NCI-H446 treated with DMSO at 0.1 percent for 48 hours (cell line): ENCODE measurements at places on chromosomes 6 and 20.

- no peak for DNase-seq
These were observed 91.9 kb downstream of the FOXF2 start for GRCh38 chr6:1481286-1481685.

- no peak for DNase-seq
These were observed 142.9 kb downstream of the MYB start for GRCh38 chr6:135323979-135324378.

- DNase-seq: no peak
These were observed 219.6 kb downstream of the TAF4 start for GRCh38 chr20:61846074-61846473.

DNA sequence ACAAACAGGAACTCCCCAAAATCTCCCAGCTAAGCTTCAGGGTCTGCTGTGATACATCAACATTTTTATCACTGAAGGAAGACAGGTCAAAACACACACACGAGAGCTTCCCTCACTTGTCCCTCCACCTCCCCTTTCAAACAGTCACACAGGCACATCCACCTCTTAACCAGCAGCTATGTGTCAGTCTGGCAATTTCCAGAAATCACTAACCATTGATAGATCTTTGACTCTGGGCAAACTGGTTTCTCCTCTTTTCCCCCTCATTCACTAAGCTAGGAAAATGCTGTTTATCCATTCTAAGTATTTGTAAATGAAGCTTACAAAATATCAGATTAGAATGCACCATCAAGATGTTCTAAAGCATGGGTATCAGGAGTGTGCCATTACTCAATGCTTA, 87.8 kb downstream of the DCDC2 start:
- DNase-seq: no peak

GRCh38 chr6:167232356-167232755, 58.8 kb upstream of the UNC93A start:
- no peak for DNase-seq

- no peak for DNase-seq
These were observed 33.5 kb downstream of the DYNLT1 start for GRCh38 chr6:158611039-158611438.

GRCh38 chr20:45892828-45893500, 1.8 kb downstream of the CTSA start:
- DNase-seq: no peak

GRCh38 chr6:82182756-82183155, 64.8 kb downstream of the IBTK start:
- no peak for DNase-seq

DNA sequence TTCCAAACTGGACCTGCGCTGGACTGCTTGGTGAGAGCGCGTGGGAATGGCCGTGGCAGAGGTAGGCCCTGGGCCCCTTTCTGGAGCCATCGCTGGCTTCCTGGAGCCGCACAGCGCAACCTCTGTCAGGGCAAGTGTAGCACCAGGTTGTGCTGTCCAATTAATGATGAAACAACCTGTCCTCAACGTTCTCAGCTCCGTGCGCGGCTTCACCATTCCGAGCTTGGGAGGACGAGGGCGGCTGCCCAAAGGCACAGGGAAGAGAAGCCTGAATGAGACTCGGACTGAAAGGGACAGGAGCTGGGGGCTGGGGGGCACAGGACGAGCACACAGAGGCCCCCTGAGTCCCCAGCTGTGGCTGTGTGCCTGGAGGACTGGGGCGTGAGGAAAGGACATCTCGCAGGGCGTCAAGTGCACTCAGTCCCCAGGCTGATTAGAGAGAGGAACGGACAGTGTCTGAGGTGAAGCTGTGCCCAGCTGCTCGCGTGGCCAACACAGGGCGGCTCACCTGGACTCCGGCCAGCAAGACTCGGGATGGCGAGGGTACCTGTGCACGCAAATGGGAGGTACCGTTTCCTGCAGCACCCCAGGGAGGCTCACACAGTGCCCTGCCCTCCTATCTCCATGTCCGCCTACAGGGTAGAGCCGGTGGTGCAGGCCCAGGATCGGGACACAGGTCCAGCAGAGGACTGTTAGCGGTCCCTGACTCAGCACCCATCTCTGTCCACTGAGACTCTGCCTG, 403.3 kb downstream of the TAF4 start:
- DNase-seq: no peak

DNA sequence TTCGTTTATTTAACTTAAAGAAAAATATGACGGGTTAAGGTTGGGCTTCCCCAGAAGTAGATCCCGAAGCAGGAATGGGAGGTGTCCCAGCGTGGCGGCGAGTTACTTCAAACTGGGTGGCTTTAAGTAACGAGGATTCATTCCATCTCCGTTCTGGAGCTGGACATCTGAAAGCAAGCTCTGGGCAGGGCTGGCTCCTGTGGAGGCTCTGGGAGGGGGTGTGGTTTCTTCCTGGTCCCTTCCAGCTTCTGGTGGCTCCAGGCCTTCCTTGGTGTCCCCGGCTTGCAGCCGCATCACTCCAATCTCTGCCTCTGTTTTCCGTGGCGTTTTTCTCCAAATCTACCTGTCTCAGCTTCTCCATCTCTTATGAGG, 47.3 kb upstream of the BHLHE23 start:
- no peak for DNase-seq

- no peak for DNase-seq
These were observed 75.8 kb downstream of the PSMG4 start for GRCh38 chr6:3334555-3334954.

DNA sequence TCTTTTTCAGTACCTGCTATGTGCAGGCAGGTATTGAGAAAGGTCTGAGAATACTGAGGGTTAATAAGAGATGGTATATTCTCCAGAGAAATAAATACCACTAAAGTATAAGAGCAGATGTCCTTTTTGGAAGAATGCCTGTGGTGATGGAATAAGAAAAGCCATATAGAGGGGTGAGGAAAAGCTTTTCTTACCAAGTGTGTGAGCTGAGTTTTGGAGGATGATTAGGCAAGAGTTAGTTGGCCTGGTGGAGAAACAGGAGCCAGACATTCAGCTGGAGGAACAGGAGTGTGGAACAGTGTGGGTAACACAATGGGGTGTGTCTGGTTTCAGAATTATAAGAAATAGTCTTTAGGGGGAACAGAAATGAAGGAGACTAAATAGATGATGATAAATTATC, 19.9 kb downstream of the ZNF451 start:
- DNase-seq: no peak
